ENCODE measurements at places on chromosomes 5 and 9.

- no peak for DNase-seq
These were observed 666.8 kb downstream of the PTPRD start for GRCh38 chr9:9945966-9946365.

GRCh38 chr5:148823871-148824270, 2.5 kb upstream of the ADRB2 start:
- DNase-seq, result no peak

DNA sequence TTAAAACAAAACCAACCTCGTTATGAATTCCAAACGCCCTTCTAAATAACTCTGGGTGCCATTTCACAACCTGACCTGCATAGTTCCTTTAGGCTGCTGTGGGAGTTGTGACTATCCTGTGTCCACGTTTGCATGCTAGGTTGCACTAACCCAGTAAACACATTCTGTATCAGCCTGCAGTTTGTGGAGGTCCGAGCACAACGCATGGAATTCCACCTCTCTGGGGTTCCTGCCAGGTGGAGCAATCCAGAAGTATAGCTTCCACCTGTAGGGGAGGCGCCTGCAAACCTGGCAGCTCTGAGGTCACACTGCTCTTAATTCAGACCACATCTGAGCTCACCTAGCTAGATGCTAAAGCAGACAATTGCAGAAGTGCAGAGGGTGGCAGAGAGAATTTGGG, 57.2 kb downstream of the MARCHF3 start:
- no peak for DNase-seq

DNA sequence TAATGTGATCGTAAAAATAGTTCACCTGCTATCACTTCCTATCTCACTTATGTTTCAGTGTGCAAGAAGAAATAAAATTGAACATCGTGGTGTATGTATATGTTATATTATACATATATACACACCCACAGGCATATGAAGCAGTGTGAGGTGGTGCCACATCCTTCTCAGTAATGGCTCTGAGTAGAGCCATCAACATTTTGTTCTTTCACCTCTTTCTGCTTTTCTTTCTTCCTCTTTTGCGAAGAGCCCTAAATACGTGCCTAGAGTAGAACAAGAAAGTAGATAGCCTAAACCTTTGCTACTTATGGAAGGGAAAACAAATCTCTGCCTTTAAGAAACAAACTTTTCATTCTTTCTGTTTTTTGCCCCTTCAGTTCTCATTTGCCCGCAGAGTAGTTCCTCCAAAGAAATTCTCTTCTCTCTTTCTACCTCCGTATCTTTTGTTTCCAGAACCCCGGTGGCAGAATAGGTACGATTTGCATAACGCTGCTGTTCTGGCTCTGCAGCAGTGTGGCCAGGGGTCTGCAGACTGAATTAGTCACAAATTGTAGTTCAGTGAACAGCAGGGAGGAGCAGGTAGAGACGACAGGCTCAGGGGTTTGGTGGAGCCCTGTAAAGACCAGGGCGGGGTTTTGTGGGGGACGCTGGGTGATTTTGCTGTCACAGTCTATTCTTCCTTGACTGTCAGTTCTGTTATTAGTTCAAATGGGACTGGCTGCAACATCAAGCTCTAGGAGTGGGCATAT, 40.5 kb upstream of the PJA2 start:
- no peak for DNase-seq

DNA sequence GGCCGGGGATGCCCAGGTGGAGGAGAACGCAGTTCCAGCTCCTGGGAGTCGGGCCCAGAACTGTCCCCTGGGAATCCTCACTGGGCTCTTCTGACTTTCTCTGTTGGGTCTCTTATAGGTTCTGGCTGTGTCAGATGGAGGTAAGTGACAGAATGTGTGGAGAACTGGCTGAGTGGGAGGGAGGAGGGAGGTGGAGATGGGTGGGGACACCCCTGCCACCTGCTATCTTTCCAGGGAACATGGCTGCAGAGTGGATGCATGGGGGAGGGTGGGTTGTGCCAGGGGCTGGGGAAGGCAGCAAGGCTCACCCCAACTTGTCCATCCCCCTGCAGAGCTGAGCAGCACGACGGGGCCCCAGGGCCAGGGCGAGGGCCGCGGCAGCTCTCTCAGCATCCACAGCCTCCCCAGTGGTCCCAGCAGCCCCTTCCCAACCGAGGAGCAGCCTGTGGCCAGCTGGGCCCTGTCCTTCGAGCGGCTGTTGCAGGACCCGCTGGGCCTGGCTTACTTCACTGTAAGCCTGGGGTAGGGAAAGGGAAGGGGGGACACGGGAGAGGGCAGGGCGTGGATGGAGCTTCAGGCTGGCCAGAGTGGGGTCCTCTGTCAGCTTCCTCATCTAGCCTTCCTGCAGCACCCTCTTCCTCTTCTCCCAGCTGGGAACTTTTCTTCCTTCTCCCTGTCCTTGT, 8.3 kb downstream of the RGS14 start:
- no peak for DNase-seq

- DNase-seq, result no peak
These were observed 16.1 kb downstream of the MEGF10 start for GRCh38 chr5:127306647-127307046.

- no peak for DNase-seq
These were observed 27.6 kb downstream of the TRPC7 start for GRCh38 chr5:136337788-136338187.

DNA sequence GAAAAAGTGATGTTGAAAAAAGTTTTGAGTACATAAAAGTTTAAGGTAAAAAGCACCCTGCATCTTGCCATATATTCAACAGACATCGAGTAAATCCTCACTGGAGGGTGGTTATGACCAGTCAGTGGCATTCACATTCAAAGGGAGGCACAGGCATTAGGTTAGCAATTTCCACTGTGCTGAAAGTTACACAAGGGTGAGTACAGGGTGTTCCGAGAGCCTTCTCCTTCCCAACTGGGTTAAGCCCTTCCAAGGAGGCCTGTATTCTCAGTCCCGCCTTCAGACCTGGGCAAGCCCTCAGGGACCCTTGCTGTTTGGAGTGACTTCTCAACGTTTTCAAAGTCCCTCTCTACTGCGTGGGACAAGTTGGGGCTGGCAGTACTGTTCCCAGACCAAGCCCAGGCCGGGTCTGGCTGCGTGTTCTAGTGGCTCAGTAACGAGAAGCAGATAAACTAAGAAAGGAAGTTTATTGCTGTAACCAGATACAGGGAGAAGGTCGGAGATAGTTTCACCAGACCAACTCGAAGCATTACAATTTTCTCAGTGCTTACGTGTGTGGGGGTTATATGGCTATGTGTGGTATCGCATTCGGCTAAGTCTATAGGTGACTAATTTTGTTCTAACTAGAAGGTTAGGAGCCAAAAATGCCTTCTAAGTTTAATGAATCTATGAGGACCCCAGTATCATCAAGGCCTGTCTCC, 13.0 kb upstream of the SETX start:
- DNase-seq, result no peak
